Left lung (tissue), 14 donors: ENCODE measurements at places on chromosomes 13 and 19. TPM values are rescaled to one million over a fixed set of nuclear protein-coding genes. Genes with fewer than 3 reads are reported as not detected.

GRCh38 chr13:51856998-51857397 lies 4.8 kb upstream of the CCDC70 start:
- DNase-seq = no peak

- DNase-seq = no peak
Measured at GRCh38 chr19:12896460-12896859, 5.5 kb downstream of the GCDH start.

DNA sequence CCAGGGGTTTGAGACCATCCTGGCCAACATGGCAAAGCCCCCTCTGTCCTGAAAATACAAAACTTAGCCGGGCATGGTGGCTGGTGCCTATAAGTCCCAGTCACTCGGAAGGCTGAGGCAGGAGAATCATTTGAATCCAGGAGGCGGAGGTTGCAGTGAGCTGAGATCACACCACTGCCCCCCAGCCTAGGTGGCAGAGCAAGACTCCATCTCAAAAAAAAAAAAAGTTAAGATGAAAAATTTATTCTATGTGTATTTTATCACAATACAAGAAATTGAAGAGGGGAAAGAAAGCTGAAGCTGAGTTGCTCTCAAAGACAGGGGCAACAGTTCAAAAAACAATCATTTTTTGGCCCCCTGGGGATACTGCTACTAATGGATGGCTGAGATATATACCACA lies 31.1 kb downstream of the INSR start:
- no peak for DNase-seq

- DNase-seq = no peak
Measured at GRCh38 chr13:43664700-43665191, 122.0 kb downstream of the ENOX1 start.

- DNase-seq = no peak
Measured at GRCh38 chr19:13644645-13645044, 119.7 kb upstream of the MRI1 start.

GRCh38 chr13:80336370-80336769 lies 4.6 kb downstream of the SPRY2 start:
- no peak for DNase-seq

DNA sequence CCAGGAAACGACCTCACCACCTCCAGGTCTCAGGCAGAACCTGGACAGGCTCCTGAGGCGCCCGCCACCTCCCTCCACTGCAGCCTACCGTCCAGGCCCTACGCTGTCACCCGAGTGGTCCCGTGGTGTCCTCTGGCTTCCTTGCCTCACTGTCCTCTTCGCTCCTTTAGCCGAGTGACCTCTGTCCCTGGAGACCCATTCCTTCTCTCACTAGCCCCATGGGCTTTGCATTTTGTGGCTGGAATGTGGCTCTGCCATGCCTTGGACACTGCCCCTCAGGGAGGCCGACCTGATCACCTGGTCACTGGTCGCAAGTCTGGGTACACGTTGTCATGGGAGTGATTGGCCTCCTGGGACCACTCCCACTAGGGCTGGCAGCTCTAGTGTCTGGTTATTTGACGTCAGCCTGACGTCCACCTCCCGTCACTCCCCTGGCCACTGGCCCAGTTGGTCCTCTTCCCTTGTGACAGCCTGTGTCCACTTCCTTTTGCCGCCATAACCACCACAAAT lies 17.9 kb downstream of the SLC25A42 start:
- no peak for DNase-seq

DNA sequence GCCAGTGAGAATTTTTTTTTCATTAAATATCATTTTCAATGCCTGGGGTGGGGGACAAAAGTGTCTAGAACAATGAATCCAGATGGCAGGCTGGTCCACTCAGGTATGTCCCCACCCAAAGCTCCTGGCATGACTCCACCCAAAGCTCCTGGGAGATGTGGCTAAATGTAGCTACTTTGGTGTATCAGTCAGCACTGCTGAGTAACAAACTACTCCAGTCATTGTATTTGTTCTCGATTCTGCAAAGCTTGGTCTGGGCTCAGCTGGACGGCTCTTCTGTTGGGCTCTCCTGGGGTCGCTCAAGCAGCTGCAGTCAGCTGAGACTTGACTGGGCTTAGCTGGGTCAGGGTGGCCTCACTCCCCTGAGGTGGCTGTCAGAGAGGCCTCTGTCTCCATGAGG lies 48.5 kb downstream of the CELF5 start:
- DNase-seq = no peak

- DNase-seq = no peak
Measured at GRCh38 chr19:39631178-39631577, 24.5 kb upstream of the LGALS16 start.

- no peak for DNase-seq
Measured at GRCh38 chr19:12159773-12160414, 3.0 kb upstream of the ZNF136 start.

- DNase-seq = no peak
Measured at GRCh38 chr19:3748965-3749364, 12.5 kb downstream of the APBA3 start.

GRCh38 chr13:46392967-46393366 lies 5.9 kb upstream of the RUBCNL start:
- DNase-seq = no peak

- DNase-seq = no peak
Measured at GRCh38 chr13:55069746-55070145, 2041.1 kb downstream of the OLFM4 start.

GRCh38 chr13:29081036-29081435 lies 260.9 kb downstream of the MTUS2 start:
- no peak for DNase-seq

- no peak for DNase-seq
Measured at GRCh38 chr19:30848636-30849425, 476.6 kb downstream of the ZNF536 start.

The IL17D gene
- polyA plus RNA-seq = 9.9 TPM

The SERPINE3 gene
- 0.74 TPM for polyA plus RNA-seq

The KASH5 gene
- not detected for polyA plus RNA-seq

The ZNF560 gene
- 0.26 TPM for polyA plus RNA-seq

The ERICH6B gene
- polyA plus RNA-seq = 2.1 TPM

The RYR1 gene
- 3.7 TPM for polyA plus RNA-seq

The CALR3 gene
- not detected for polyA plus RNA-seq

The ZSCAN5C gene
- polyA plus RNA-seq = not detected

The LILRB5 gene
- 4.6 TPM for polyA plus RNA-seq
